ENCODE measurements at places on chromosomes 13 and 19. TPM values are rescaled to one million over a fixed set of nuclear protein-coding genes. Genes with fewer than 3 reads are reported as not detected.

The GARIN5B gene
- not detected for total RNA-seq

The VPS36 gene
- 26.3 TPM for total RNA-seq

The NACC1 gene
- 39.3 TPM for total RNA-seq

The CEACAM3 gene
- not detected for total RNA-seq

The GPR12 gene
- not detected for total RNA-seq

The N4BP2L1 gene
- 5.4 TPM for total RNA-seq

The IL4I1 gene
- total RNA-seq, result not detected

The LRRC4B gene
- total RNA-seq, result not detected

The HIF3A gene
- total RNA-seq, result 32.0 TPM

The SIGLEC10 gene
- not detected for total RNA-seq

The WASF3 gene
- total RNA-seq, result 17.8 TPM

The MAST3 gene
- total RNA-seq, result 3.9 TPM

The MARK4 gene
- 26.4 TPM for total RNA-seq
